Upper lobe of left lung (tissue), 6 donors: ENCODE measurements at places on chromosomes 5 and 9. TPM values are rescaled to one million over a fixed set of nuclear protein-coding genes. Genes with fewer than 3 reads are reported as not detected.

- DNase-seq, result no peak
These were observed 641.6 kb downstream of the NR2F1-AS1 start for GRCh38 chr5:92939428-92939827.

STK32A gene
- total RNA-seq, result 8.4 TPM

GRCh38 chr9:35736201-35736633 lies 3.8 kb downstream of the CREB3 start:
- DNase-seq, result no peak

DNA sequence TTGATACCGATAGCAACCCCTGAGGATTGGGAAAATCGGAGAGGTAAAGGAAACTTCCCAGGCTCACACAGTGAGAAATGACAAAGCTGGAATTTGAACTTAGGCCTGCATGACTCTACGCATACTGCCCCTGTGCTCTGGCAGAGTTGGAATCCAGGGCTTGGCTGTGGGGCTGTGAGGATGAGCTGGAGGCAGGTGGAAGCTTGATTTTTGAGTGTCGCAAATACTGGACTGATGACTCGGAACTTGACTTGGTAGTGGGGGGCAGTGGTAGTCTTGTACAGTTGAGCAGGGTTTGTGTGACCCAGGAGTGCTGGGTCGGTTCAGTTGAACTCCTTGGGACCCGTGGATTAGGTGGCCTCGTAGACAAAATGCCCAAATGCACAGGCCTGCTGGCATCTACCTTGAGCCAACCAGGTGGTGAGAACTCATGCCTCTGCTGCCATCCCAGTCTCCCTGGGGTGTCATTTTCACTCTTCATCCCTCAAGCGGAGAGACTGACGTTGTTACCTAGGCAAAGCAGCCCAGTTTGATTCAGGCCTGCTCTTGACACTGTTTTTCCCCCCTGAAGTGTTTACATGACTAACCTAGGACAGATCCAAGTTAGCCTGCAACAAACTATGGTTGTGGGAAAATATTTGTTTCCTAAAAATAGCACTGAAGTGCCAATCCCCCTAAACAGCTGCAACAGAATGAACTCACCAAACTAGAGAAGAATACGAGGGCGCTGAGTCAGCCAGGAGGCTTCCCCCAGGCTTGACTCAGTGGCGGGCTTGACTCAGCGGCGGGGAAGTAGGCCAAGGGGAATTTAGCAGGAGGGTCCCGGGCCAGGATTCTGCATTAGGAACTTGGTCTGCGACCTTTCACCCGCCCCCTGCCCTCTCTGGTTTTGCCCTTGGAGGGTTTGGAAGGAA lies 45.7 kb upstream of the ORM1 start:
- DNase-seq, result no peak

GRCh38 chr5:9207817-9208418 lies 338.0 kb downstream of the SEMA5A start:
- DNase-seq, result no peak

GRCh38 chr5:124655921-124656511 lies 90.4 kb downstream of the ZNF608 start:
- no peak for DNase-seq

DNA sequence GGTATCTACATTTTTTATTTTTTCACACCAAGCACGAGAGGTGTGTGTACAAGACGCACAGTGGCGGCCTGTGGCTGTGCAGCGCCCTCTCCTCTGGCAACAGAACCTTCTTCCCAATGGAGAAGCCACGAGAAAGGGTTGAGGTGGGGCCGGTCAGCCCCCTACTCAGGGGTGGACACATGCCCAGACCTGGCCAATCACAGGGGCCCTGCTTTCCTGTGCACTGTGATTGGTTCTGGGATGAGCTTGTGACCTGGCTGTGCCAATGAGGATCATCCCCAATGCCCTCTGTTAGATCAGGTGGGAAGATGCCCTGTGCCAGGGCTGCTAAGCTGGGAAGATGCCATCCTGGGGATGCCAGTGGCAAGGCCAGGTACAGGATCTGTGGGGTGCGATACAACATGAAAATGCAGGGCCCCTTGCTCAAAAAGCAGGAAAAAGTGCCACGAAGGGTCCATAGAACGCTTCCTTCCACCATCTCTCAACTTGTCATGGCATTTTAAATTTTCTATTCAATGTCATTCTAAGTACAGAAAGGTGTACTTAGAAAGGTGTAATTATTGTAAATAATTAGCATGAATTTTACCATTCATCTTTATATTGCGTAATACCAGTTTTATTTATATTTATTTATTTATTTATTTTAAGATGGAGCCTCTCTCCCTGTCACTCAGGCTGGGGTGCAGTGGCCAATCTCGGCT lies 15.4 kb downstream of the IER5L start:
- DNase-seq, result no peak

ABLIM3 gene
- total RNA-seq, result 22.2 TPM

DNA sequence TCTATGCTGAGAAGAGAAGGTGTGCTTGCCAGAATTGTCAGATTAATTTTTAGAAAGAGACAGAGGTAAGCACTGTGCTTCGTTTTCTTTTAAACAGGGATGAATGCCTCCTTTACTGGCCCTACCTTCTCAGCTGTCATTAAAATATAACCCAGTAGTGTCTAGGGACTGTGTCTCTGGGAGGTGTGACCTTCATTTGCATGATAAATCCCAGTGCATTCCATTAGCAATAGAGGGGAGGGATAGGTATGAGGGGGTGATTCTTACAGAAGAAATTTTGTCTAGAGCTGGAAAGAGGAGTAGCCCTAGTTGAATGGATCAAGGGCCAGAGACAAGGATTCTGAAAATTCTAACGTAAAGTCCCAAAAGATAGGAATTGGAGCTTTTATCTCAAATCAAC lies 351.5 kb downstream of the BNC2 start:
- DNase-seq, result no peak
